Type B pancreatic cell (in vitro differentiated cells): ENCODE measurements at places on chromosomes 11 and 22. TPM values are rescaled to one million over a fixed set of nuclear protein-coding genes. Genes with fewer than 3 reads are reported as not detected.

The OR5B21 gene
- not detected in 2 replicates for total RNA-seq

The OR8G1 gene
- not detected in 2 replicates for total RNA-seq

The ANGPTL5 gene
- not detected in 2 replicates for total RNA-seq

The FUT4 gene
- 10.4 and 40.1 TPM in 2 replicates for total RNA-seq

The PATE4 gene
- total RNA-seq, result not detected in 2 replicates

The HEPACAM gene
- 0.43 TPM in 1 of 2 replicates, not detected in the other for total RNA-seq

The TSPAN4 gene
- 12.8 and 43.2 TPM in 2 replicates for total RNA-seq

The MED17 gene
- total RNA-seq, result 49.8 and 53.3 TPM in 2 replicates

The PIM3 gene
- 36.7 and 58.6 TPM in 2 replicates for total RNA-seq

The ATP5MG gene
- 207 and 263 TPM in 2 replicates for total RNA-seq

DNA sequence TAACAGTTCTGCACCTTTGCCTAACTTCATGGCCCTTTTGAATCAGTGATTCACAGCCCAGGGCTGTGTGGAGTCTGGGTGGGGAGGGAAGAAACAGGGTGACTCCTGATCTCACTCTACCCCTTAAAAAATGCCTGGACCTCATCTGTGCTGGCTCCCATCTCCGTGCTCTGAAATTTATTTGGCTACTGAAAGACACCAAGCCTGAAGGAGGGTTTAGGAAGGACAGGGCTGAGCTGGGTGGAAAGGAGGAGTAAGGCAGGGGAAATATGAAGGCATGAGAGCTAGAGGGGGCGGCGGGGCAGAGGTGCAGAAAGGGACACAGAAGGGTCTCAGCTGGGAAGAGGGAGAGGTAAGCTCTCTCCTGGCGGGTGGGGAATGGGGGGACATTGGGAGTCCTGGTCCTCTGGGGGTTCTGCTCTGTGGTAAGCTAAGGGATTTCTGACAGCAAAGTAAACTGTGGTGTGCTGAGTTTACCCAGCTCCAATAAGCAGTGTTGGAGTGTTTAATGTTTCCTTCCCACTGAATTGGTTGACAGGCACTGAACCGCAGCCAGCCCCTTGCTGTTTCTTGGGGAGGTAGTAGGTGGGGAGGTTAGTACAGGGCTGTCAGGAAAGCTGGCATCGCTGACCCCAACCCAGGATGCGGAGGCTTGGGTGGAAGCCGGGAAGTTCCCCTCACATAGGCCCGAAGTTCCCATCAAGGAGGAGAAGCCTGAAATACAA is 71.1 kb downstream of the RPUSD4 start:
- DNase-seq, result no peak
- no peaks in the 10 kb centered on the region for H3K36me3 ChIP-seq
- no peaks in the 10 kb centered on the region for H3K27me3 ChIP-seq
- peak overlapping the region; percentile 28 for H3K4me3 ChIP-seq

DNA sequence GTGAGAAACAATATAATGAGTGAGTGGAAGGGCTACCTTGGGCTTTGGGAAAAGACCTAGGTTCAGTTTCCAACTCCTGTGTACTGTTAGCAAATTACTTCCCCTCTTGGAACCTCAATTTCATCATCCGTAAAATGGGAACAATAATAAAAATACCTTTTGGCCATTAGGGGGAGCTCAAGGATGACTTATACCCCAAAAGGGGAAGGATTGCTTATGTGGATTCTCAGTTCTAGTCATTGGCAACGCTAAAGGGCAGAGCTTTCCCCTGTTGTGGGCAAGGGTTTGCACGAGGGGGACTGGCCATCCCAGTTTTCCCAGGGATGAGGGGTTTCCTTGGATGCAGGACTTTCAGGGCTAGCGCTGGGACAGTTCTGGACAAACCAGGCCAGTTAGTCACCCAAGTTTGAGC is 3.1 kb upstream of the COMMD9 start:
- peaks cover 13% of the 10 kb centered on the region for H3K4me1 ChIP-seq
- peaks cover 15% of the 10 kb centered on the region for H3K27me3 ChIP-seq
- DNase-seq, result no peak
- H3K27ac ChIP-seq, result no peak overlapping the region
- H3K4me3 ChIP-seq, result no peak overlapping the region

- H3K4me1 ChIP-seq, result peaks cover 9% of the 10 kb centered on the region
- H3K36me3 ChIP-seq, result no peaks in the 10 kb centered on the region
- H3K4me3 ChIP-seq, result no peak overlapping the region
- H3K27ac ChIP-seq, result no peak overlapping the region
Measured at GRCh38 chr11:76250520-76251225, 44.4 kb upstream of the WNT11 start.

GRCh38 chr11:112655371-112655770 is 305.8 kb upstream of the NCAM1 start:
- peaks cover 6% of the 10 kb centered on the region for H3K27me3 ChIP-seq
- H3K27ac ChIP-seq, result no peak overlapping the region
- no peak for DNase-seq

GRCh38 chr22:44380756-44381486 is 68.2 kb upstream of the SHISAL1 start:
- no peaks in the 10 kb centered on the region for H3K36me3 ChIP-seq
- no peak overlapping the region for H3K4me3 ChIP-seq
- peaks cover 3% of the 10 kb centered on the region for H3K4me1 ChIP-seq
- H3K27me3 ChIP-seq, result peaks cover 12% of the 10 kb centered on the region
- DNase-seq, result no peak

DNA sequence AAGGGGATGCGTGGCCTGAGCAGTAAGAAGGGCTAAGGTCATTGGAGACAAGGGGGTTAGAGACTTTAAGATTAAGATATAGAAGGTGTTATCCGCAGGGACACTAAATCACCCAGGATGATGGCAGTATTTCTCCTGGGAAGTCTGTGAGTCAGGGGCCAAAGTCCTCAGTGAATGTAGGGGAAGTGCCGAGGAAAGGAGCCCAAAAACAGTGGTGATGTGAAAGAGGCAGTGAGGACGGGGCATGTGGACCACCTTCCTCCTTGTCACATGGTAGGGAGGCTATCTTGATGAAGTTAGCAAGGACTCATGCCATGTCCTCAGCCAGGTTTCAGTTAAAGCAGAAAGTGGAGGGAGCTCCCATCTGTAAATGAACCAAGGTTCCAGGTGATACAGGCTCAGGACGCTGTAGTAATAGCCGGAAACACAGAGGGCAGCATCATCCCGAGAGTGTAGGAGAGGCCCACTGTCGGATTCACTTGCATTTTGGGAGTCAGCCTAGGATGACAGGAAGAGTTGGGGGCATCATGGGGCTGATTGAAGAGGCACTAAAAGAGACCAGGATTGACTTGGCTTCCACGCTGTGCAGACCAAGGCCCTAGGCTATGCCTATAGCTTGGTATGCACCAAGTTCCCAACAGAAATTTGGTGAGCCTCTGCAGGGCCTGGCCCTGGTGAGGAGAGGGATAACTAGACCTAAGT is 33.5 kb downstream of the WEE1 start:
- DNase-seq, result no peak
- no peaks in the 10 kb centered on the region for H3K27me3 ChIP-seq
- no peaks in the 10 kb centered on the region for H3K4me1 ChIP-seq

GRCh38 chr22:22618448-22618847 is 26.0 kb upstream of the GGTLC2 start:
- H3K27ac ChIP-seq, result no peak overlapping the region
- H3K4me3 ChIP-seq, result no peak overlapping the region
- DNase-seq, result peak; percentile 56
- H3K4me1 ChIP-seq, result peaks cover 9% of the 10 kb centered on the region
- peaks cover 25% of the 10 kb centered on the region for H3K27me3 ChIP-seq

GRCh38 chr11:126474220-126474619 is 118.7 kb downstream of the ST3GAL4 start:
- no peak for DNase-seq
- H3K27me3 ChIP-seq, result peaks cover 3% of the 10 kb centered on the region
- no peaks in the 10 kb centered on the region for H3K36me3 ChIP-seq
- H3K27ac ChIP-seq, result no peak overlapping the region

- no peaks in the 10 kb centered on the region for H3K27me3 ChIP-seq
- DNase-seq, result no peak
- H3K4me1 ChIP-seq, result peaks cover 6% of the 10 kb centered on the region
- H3K4me3 ChIP-seq, result no peak overlapping the region
Measured at GRCh38 chr22:46240907-46241306, 9.2 kb downstream of the CDPF1 start.

DNA sequence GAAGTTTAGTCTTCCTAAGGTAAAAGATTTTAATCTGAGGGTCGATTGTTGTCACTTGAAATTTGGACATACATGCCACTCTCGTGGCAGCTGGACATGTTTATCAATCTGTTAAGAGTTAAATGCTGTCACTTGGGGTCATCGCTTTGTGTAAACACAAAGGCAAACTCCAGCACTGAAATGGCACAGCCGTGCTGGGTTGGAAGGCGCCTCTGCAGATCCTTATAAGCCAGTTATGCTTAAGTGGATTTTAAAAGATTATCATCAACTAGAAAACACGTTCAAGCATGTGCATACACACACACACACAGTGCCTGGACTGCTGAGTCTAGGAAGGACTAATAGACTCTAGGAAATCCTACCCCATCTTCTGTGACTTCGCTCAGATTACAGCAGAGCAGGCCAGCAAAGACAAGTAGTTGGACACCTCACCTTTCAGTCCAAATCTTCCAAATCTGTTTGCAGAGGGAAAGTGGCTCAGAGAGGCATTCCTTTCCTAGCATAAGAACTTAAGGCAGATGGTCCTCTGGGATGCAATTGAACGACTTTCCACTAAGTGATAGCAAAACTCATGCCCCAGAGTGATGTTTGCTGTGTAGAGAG is 83.7 kb downstream of the CACNG2 start:
- H3K27ac ChIP-seq, result no peak overlapping the region
- DNase-seq, result no peak
- no peak overlapping the region for H3K4me3 ChIP-seq
- no peaks in the 10 kb centered on the region for H3K4me1 ChIP-seq
- H3K36me3 ChIP-seq, result no peaks in the 10 kb centered on the region

DNA sequence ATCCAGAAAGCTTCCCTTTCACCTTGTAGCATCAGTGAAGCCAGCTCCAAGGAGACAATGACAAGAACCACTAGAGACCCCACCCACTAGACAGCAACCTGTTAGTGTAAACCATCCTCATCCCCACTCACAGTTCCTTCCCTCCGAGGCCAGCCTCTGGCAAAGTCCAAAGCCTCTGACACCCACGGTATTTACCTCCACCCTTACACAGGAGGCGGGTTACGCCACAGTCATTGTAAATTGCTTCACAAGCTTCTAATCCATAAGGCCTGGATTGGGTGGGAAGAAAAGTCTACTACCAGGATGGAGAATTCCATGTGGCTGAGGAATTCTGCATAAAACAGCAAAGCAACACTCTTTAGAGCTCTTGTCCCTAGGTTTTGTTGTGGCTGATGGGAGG is 287.4 kb downstream of the BUD13 start:
- DNase-seq, result no peak
- H3K4me1 ChIP-seq, result no peaks in the 10 kb centered on the region
- no peak overlapping the region for H3K4me3 ChIP-seq
- peaks cover 50% of the 10 kb centered on the region for H3K27me3 ChIP-seq
- H3K27ac ChIP-seq, result no peak overlapping the region

GRCh38 chr11:117219455-117219854 is 12.4 kb downstream of the PCSK7 start:
- DNase-seq, result no peak
- H3K4me1 ChIP-seq, result peaks cover 12% of the 10 kb centered on the region
- peaks cover 8% of the 10 kb centered on the region for H3K36me3 ChIP-seq

DNA sequence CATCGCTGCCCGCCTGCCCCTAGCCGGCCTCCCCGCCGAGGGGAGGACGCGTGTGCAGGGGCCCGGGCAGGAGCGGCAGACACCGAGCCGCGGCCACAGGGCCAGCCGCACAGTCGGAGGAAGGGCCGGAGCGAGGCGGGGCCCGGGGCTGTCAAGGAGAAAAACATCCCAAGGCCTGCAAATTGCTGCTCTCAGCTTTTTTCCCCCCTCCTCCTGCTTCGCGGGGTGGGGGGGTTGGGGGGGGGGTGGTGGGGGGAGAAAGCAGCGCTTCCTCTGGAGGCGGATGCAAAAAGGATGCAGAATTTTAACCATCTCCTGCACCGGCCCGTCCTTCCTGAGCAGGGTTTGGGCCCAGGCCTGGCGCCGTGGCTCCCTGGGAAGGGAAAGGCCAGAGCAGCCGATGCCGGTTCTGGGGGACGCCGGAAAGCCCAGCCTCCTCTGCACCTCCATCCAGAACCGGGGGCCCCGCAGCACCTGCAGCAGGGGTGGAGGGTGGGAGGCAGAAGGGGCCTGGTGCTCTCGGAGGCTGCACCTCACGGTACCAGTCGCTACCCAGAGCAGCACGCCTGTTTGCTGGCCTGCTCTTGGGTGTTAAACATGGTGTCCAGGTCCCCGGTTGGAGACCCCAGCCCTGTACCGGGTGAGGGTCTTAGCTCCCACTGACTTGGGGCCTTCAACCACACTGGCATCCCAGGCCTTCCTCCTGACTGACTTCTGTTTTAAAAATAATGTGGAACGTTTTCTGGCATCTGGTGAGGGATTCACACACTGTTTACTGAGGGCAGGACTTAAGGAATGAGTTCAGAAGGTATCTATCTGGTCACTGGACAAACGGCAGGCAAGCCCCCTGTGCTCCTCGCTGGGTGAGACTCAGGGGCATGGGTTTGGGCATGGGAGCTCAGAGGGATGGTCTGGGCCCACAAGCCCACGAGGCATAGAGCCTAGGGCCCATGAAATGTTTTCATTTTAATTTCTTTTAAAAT is 77.4 kb upstream of the WNT7B start:
- H3K36me3 ChIP-seq, result no peaks in the 10 kb centered on the region
- peaks cover 40% of the 10 kb centered on the region for H3K27me3 ChIP-seq
- no peak overlapping the region for H3K27ac ChIP-seq
- peak overlapping the region; percentile 47 for H3K4me3 ChIP-seq

DNA sequence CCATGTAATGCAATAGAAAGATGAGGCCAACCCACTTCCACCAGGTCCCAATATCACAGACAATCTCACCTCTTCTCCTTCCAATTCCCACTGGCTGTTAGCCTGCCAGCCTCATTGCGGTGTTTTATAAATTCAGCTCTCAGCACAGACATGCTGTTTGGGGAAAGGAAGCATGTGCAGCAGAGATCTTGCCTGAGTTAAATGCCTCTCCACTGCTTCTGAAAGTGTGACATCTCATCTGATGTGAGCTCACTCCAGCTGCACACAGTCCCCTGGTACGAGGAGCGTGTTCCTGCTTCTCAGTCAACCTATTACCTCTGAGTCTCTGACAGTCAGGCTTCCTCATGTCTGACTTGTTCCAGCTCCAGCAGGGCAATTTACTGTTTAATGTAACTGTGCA is 122.7 kb upstream of the GUCY1A2 start:
- H3K27ac ChIP-seq, result no peak overlapping the region
- no peak overlapping the region for H3K4me3 ChIP-seq
- H3K4me1 ChIP-seq, result no peaks in the 10 kb centered on the region
- no peak for DNase-seq
- no peaks in the 10 kb centered on the region for H3K36me3 ChIP-seq

DNA sequence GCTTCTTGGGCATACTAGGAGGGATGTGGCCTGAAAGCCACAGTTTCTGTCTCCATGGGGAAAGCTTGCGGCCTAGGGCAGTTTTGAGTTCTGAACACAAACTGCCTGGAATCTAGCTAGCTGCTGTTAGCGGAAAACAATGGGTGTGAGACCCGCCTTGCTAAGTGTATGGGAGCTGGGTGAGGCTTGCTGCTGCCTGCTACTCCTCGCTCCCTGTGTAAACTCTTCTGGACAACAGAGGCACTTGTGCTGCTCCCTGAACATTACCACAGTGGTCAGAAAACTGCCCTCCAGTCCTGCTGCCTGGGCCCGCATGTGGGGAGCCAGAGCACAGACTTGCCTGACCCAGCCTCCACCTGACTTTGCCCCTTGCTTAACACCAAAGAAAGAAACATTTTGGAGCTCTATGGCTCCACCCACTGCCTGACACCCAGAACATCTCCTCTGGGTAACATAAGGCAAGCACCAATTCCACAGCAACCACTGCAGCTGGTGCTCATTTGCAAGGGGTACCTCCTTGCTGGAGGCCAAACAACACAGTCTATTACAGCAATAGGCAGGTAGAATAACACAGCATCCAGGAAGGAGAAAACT is 766.3 kb upstream of the RAG2 start:
- H3K36me3 ChIP-seq, result no peaks in the 10 kb centered on the region
- H3K27me3 ChIP-seq, result no peaks in the 10 kb centered on the region
- no peak overlapping the region for H3K4me3 ChIP-seq
- no peaks in the 10 kb centered on the region for H3K4me1 ChIP-seq
